ENCODE measurements at places on chromosomes 4 and X. TPM values are rescaled to one million over a fixed set of nuclear protein-coding genes. Genes with fewer than 3 reads are reported as not detected.

GRCh38 chrX:38678821-38679220 is 117.5 kb downstream of the TSPAN7 start:
- DNase-seq: no peak

GRCh38 chr4:38691251-38692008 is 27.4 kb downstream of the KLF3 start:
- peak; percentile 96 for DNase-seq

Gene HSFX3
- not detected for total RNA-seq

Gene ADH7
- total RNA-seq: not detected

- DNase-seq: no peak
Measured at GRCh38 chrX:69034451-69034850, 130.8 kb downstream of the PJA1 start.
